Stimulated activated CD4-positive, alpha-beta T cell treated with anti-CD3 and anti-CD28 coated beads, Interleukin-1b, Interleukin-23, amount 100 ng/mL, for 48 hours (primary cell): ENCODE measurements at places on chromosomes 16 and 17.
A peak's percentile ranks its signal among the peaks of the same experiment; 100 is the strongest.

- DNase-seq = peak; percentile 27
These were observed 13.0 kb downstream of the UNC45B start for GRCh38 chr17:35160354-35161201.

DNA sequence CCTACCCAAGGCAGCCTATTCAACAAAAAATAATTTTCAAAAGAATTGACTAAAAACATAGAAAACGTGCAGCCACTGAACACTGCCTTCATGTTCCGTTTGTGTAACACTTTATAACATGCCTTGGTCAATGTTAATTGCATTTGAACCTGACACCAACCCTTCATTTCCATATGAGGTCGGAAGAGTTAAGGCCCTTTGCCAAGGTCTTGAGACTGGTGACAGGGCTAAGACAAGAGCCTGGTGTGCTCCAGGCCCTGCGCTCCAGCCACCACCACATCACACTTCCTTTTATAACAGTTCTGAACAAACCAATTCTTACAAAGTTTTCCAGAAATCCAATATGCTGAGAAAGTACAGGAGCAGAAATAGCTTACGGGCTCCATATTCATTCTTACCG, 4.2 kb downstream of the BBS2 start:
- DNase-seq = no peak

- DNase-seq = no peak
These were observed 163.5 kb upstream of the KIF2B start for GRCh38 chr17:53659181-53659580.

GRCh38 chr16:51968749-51969148, 578.2 kb downstream of the TOX3 start:
- DNase-seq = no peak

GRCh38 chr17:80379348-80379747, 35.6 kb upstream of the ENDOV start:
- DNase-seq = no peak

GRCh38 chr17:63927464-63928171, 4.5 kb downstream of the CD79B start:
- DNase-seq = no peak

DNA sequence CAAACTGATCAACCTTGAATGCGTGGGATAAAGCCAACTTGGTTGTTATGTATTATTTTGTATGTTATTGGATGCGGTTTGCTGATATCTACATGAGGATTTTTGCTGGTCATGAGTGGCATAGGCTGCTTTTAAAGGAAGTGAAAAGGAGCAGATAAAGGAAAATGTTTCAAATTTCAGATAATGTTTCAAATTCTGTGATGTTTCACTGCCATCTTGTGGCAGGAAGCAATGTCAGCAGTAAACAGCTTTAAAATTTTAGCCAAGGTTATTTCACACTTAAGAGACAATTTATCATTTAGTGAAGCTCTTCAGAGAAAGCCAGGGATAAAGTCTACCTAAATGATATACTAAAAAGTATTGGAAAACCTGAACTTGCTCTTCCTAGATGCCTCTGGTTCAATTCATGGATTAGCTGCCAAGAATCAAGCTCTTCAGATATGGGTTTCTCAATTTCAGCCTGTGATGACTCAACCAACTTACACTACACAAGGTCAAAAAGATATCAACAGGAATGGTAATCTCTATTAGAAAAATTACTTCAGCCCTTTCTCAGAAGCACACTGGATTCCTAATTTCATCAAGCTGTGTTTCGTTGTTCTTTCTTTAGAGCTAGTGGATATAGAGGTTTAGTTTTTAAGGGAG, 136.0 kb upstream of the C17orf78 start:
- no peak for DNase-seq

- DNase-seq = no peak
These were observed 130.6 kb upstream of the DNAH9 start for GRCh38 chr17:11467639-11468038.

- DNase-seq = peak; percentile 63
These were observed 1.9 kb downstream of the SLC16A3 start for GRCh38 chr17:82230609-82231311.

- no peak for DNase-seq
These were observed 190.4 kb upstream of the CDH5 start for GRCh38 chr16:66176111-66176510.

DNA sequence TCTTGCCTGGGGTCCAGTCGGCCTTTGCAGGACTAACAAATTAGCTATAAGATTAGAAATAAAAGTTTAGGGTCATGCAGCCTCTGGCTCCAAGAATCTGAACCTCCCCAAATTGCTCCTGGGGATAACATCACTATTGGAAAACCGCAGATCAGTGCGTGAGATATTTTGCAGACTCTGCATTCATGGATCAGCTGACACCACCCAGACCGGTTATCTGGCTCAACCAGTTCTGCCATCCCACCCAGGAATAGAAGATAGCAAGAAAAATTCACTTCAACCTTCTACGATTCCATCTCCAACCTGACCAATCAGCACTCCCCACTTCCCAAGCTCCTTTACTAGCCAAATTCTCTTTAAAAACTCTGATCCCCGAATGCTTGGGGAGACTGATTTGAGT, 4.3 kb upstream of the PGS1 start:
- DNase-seq = no peak

- no peak for DNase-seq
These were observed 7.8 kb downstream of the PLCG2 start for GRCh38 chr16:81786868-81787267.

DNA sequence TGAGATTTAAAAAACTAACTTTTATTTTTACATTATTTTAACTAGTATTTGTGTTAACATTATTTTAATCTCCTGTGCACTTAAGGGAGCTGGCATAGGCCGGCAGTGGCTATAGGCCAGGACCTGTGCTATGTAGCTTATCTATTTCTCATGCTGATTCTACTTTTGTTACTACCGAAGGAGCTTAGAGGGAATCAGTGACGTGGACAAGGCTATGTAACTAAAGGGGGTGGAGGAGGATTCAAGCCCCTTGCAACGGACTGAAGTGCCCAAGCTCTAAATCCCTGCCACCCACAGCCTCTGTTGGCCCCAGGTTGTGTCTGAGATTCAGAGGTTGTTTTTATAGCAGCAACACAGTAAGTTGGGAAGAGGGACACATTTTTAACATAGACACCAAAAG, 356.4 kb downstream of the WWOX start:
- no peak for DNase-seq

GRCh38 chr17:56910509-56911235, 3.2 kb downstream of the TRIM25 start:
- no peak for DNase-seq

DNA sequence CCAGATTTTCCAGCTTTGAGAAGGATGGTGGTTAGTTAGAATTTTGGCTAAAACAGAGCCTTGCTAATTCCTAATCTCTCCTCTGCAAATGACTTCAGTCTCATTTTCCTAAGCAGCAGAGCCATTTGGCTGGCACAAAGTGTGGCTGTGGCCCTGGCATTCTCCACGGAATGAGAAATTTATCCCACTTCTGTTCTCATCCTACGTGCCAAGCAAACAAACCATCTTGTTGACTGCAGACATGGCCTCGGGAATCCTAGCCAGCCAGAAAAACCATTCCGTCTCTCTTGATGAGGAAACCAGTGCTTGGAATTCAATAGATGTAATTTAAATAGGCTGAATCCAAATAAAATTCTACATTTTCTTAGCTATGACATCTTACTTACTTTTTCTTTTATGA, 34.1 kb upstream of the ELAC2 start:
- no peak for DNase-seq

GRCh38 chr17:41625602-41626001, 1.2 kb upstream of the KRT17 start:
- no peak for DNase-seq

GRCh38 chr17:29110372-29110757, 67.4 kb downstream of the PIPOX start:
- DNase-seq = no peak

GRCh38 chr17:610276-610675, 104.4 kb downstream of the VPS53 start:
- DNase-seq = no peak

DNA sequence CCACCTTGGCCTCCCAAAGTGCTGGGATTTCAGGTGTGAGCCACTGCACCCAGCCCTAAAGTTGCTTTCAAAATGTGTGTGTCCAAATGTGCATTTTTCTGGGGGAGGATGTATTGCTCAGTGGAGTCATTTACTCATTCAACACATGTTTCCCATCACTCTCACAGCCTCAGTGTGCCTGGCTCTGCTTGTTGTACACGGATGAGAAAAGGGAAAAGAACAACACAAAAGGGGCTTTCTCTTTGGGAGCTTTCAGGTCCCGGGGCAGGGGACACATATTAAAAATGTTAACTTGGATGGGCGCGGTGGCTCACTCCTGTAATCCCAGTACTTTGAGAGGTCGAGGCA, 1.7 kb upstream of the PPL start:
- DNase-seq = no peak

GRCh38 chr17:31660684-31661083, 198.4 kb downstream of the COPRS start:
- no peak for DNase-seq

DNA sequence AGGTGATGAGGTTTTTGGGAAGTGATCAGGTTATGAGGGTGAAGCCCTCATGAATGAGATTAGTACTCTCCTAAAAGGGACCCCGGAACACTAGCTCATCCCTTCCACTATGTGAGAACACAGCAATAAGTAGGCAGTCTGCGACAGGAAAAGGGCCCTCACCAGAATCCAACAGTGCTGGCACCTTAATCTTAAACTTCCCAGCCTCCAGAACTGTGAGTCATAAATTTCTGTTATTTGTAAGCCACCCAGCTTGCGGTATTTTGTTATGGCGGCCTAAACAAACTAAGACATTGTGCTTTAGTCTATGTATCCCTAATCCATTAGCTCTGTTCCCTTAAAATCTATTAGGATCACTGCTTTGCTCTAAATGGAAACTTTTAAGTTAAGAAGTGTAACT, 8.5 kb downstream of the SLFN12 start:
- no peak for DNase-seq

GRCh38 chr16:69270831-69271230, 40.3 kb upstream of the VPS4A start:
- no peak for DNase-seq

- DNase-seq = no peak
These were observed 33.9 kb downstream of the DCUN1D3 start for GRCh38 chr16:20866145-20866772.

DNA sequence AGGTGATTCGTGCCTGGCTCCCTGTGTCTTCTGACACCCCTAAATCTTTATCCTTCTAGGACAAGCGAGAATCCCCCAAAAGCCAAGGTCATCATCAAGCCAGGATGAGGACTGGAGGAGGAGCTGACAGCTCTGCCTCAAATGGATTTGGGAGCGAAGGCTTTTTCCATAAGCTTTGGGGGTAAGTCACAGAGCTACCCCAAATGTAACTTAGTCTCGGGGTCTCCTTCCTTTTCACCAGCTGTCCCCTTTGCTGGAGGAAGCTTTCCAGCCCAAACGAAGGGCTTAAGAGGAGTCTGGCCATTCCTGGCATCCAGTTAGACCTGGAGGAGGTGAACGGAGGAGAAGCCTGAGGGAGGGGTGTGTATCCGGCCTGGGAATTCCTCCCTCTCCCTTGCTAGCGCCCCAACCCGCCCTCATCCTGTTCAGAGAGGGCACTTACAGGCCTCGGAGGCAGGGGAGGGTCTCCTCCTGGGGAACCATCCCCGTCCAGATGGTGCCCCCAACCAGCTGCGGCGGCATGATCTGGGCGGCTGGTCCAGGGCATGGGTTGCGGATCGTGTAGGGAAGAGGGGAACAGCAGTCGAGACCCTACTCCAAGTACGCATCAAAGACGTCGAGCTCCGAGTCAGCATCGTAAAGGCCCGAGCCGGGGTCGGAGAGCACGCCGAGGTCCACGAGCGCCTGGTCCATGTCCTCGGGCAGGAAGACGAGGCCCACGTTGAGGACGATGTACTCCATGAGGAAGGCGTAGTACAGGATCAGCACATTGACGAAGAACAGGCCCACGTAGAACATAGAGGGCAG, 938 bp downstream of the DEXI start:
- no peak for DNase-seq

DNA sequence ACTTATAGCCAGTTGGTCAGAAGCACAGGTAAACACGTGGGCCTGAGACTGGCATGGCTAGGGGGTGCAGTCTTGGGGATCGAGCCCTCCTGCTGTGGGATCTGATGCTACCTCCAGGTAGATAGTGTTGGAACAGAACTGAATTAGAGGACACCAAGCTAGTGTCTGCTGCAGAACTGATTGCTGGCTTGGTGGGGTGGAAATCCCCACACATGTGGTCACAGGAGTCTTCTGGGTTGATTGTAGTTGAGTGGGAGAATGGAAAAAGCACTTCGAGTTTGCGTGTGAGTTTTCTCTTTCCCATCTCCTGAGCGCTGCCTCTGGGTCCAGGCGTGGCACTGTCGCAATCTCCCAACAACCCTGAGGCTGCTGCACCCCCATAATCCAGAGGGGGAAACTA, 8.0 kb upstream of the SPATA32 start:
- no peak for DNase-seq

DNA sequence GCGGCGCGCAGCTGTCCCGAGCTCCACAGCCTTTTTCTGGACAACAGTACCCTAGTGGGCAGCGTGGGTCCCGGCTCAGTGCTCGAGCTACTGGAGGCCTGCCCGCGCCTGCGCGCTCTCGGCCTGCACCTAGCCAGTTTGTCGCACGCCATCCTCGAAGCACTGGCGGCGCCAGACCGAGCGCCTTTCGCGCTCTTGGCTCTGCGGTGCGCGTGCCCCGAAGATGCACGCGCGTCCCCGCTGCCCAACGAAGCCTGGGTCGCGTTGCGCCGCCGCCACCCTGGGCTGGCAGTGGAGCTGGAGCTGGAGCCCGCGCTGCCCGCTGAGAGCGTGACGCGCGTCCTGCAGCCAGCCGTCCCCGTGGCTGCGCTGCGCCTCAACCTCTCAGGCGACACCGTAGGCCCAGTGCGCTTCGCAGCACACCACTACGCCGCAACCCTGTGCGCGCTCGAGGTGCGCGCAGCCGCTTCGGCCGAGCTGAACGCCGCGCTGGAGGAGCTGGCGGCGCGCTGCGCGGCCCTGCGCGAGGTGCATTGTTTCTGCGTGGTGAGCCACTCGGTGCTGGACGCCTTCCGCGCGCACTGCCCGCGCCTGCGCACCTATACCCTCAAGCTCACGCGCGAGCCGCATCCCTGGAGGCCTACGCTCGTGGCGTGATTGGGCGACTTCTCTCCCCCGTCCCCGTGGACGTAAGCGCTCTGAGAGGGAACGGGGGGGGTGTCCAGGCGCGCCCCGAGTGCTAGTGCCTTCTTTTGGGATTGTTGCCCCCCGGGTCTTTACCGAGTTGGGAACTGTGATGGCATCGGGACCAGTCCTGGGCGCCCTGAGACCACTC, 1.2 kb upstream of the HSF4 start:
- DNase-seq = peak; percentile 49

GRCh38 chr16:51766739-51767138, 615.7 kb upstream of the SALL1 start:
- DNase-seq = no peak

GRCh38 chr17:42683407-42684034, 1.2 kb downstream of the CNTNAP1 start:
- no peak for DNase-seq

DNA sequence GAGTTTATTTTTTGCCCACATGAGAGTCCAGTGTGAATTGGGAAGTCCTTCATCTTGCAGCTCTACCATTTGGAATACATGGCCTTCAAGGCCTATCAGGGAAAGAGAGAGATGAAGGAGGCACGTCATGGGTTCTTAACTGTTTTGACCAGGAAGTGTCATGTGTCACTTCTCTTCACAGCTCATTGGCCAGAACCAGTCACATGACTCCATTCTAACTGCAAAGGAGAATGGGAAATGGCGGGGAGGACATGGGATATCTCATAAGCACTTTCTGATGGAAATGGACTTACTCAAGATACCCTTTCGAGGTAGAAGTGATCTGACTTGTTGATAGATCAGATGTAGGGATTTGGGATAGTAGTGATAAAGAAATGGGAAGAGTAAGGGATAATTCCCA, 57.9 kb upstream of the CES5A start:
- no peak for DNase-seq

- DNase-seq = no peak
These were observed 85.8 kb downstream of the MRC2 start for GRCh38 chr17:62713086-62713881.
